ENCODE measurements at places on chromosomes 4 and X.

GRCh38 chr4:101103381-101104142, 243.8 kb downstream of the PPP3CA start:
- DNase-seq, result peak; percentile 22

- DNase-seq, result no peak
These were observed 43.6 kb downstream of the ACOX3 start for GRCh38 chr4:8396762-8397406.

GRCh38 chr4:87559090-87559837, 30.1 kb upstream of the SPARCL1 start:
- DNase-seq, result no peak

DNA sequence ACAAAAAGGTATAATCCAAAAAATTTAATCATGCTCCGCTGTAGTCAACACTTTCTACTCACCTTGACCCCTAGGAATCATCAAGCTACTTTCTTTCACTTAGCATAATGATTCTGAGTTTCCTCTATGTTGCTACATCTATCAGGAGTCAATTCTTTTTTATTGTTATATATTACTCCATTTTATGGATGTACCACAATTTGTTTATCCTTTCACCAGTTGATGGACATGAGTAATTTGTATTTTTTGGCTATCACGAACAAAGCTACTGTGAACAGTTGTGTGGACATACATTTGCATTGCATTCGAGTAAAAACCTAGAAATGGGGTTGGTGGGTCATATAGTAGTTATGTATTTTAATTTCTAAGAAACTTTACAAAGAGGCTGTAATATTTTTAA, 102.9 kb downstream of the PRSS12 start:
- DNase-seq, result no peak

DNA sequence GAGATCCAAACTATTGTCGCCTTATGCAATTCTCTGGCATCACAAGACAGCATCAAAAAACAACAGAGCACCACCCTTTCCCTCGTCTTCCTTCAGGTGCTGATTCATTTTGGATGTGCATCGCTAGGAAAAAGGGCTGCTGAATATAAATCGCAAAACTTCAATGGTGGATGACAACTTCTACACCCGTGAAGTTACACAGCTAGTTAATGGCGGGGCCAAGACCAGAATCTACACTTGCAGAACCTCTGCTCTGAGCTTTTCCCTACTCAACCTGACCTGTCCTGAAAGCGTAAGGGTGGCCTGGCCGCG, 674 bp downstream of the GNPDA2 start:
- DNase-seq, result no peak

DNA sequence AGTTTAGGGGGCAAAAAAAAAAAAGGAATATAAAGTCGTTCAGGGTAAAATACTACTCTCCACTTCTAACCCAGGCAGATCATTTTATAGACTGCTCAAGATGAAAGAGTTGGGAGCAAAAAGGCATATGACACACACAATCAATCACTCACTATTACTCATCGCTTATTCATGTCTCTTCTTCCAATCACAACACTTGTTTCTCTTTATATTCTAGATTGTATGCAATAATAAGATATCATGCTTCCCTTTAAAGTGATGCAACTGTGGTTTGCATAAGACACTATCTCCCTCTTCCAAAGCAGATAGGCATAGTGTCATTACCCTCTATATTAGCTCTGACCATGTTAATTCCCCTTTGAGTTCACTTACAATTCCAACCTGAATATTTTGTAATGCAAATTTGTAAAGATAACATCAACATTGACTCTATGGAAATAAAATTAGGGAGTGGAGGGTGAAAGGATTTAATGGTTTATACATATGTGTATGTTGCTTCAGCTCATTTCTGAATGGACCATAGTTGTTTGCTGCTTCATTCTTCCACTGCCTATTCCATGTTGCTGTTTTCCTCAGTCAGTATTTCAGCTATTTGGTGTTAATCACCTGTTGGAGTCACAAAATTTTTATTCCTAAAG, 154.9 kb upstream of the EPHA5 start:
- no peak for DNase-seq

GRCh38 chrX:24480400-24480865, 15.3 kb downstream of the PDK3 start:
- no peak for DNase-seq

DNA sequence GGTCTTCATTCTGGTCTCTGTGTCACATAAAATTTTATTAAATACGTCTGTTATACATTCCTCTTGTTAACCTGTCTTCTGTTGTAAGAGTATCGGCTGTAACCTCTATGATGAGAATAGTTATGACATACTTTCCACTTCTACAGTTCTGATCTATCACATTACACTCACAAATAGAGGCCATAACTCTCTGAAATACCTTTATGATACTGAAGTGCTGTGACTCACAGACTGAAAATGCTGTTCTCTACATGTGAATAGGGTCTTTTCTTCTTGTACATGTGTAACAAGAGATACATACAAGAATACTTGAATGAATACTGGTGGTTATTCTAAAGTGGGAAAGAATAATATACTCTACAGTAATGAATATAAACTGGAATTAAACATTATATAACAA, 1047.6 kb downstream of the TECRL start:
- no peak for DNase-seq

DNA sequence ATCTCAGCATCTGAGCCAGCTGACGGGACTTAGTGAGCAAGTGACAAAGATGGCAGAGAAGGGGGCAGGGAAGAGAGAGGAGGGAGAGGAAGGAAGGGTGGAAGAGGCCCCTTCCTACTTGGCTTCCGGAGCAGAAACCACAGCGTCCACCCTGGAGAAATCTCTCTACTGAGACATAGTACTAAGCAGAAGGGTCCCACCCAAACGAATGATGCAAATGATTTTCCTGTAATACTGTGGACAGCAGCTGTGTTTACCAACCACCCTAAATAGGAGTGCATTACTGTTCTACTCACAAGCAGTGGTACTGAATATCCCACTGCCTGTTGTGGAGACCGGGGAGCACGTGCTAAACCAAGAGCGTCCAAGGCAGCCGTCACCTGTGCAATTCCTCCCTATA, 29.4 kb downstream of the DTHD1 start:
- DNase-seq, result no peak

GRCh38 chr4:83438719-83439118, 16.9 kb downstream of the HELQ start:
- DNase-seq, result no peak

DNA sequence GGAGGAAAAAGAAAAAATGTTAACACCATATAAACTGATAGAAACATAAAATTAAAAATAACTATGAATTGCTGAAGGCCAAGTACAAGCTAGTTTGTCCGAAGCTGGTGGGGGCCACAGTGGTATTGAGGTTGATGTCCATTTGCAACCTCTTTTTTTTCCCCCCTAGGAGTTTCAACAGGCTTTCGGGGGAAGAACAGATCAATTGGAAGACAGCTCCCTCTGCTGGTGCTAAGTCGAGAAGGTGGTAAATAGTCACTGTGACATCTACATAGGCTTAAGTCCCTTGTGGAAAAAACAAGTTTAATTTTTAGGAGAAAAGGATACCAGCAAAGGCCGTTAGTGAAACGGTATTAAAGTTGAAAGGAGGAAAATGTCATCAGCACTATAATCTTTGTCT, 115.7 kb upstream of the ZXDA start:
- no peak for DNase-seq

GRCh38 chr4:2220016-2220630, 21.8 kb downstream of the HAUS3 start:
- peak; percentile 87 for DNase-seq

DNA sequence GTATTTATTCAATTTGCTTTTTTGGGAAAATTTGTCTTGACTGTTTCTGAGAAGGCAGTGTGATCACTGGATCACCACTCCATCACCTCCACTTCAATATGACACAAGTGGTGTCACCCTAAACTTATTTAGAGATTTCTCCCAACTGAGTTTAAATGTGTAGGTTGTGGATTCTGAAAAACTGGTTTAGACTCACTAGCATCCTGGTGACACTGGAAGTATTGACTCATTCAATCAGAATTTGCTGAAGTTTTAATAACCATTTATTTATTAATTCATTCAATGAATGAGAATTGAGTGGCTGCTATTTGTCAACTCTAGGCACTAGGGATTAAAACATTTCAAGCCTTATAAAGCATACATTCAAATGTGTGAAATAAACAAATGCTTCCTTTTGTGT, 819.1 kb upstream of the EPHA5 start:
- DNase-seq, result no peak

GRCh38 chrX:22097012-22097694, 65.0 kb downstream of the PHEX start:
- DNase-seq, result no peak

GRCh38 chr4:158913766-158914165, 144.9 kb downstream of the FNIP2 start:
- DNase-seq, result no peak

DNA sequence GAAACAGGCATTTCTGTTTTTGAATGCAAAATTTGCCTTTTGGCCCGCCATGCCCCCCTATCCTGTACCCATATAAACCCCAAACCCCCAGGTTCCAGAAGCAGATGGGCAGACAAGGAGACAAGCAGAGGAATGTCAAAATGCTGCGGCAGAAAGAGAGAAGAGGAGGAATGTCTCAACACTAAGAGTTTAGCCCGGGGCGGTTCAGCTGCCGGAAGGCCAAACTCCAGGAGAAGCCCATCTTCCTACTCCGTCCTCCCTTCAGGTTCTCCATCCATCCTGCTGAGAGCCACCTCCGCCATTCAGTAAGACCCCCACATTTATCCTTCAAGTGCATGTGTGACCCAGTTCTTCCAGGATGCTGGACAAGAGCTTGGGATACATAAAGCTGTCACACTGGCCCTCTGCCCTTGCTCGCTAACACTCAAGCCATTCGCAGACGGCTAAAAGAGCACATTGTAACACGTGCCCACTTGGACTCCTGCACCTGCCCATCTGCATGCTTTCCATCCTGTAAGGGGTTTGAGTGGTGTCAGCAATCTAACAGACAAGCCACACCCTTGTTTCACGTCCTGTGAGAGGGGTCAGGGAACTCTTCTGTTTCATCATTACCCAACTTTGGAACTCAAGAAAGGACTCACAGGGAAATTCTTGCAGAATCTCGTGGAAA, 31.3 kb downstream of the TLR10 start:
- DNase-seq, result no peak

GRCh38 chr4:159902648-159903047, 799.8 kb downstream of the RAPGEF2 start:
- DNase-seq, result no peak

DNA sequence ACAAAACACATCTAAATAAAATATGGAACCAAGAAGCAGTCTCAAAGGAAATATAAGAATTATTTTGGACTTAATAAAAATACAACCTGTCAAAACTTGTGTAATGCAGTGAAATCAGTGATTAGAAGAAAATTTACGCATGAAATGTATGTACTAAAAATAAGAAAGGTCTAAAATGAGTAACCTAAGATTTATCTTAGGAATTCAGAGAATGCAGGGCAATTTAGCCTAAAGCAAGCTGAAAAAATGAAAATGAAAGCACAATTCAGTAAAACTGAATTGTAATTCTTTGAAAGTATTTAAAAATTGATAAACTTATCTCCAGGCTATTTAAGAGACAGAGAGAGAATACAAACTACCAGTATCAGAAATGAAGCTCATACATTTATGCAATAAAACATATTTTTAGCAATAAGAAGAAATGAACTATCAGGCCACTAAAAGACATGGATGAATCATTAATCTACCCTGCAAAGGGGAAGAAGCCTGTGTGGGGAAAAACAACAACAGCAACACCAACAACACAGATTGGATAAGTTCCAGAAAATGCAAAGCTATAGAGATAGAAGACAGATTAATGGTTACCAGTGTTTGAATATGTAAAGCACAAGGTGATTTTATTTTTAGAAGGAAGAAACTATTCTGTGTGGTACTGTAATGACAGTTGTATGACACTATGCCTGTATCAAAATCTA, 442.0 kb upstream of the ADGRL3 start:
- DNase-seq, result no peak

GRCh38 chr4:183197140-183197539, 98.1 kb downstream of the WWC2 start:
- DNase-seq, result no peak
